Heart right ventricle (tissue), 16 donors: ENCODE measurements at places on chromosomes 6 and 20. TPM values are rescaled to one million over a fixed set of nuclear protein-coding genes. Genes with fewer than 3 reads are reported as not detected.

CALHM5 gene
- 1.2 TPM for polyA plus RNA-seq

TOMM34 gene
- polyA plus RNA-seq = 3.4 TPM

ZNF831 gene
- polyA plus RNA-seq = 0.01 TPM

BPIFB4 gene
- polyA plus RNA-seq = not detected

KCNK15 gene
- 0.22 TPM for polyA plus RNA-seq

TRAPPC3L gene
- 0.22 TPM for polyA plus RNA-seq

HFE gene
- polyA plus RNA-seq = 1.4 TPM
